ENCODE measurements at places on chromosomes 12 and 14. TPM values are rescaled to one million over a fixed set of nuclear protein-coding genes. Genes with fewer than 3 reads are reported as not detected.

- no peak for DNase-seq
Observed at GRCh38 chr14:35341454-35341750, 49.2 kb downstream of the PSMA6 start.

- no peak for DNase-seq
Observed at GRCh38 chr14:65637780-65638179, 225.2 kb downstream of the FUT8 start.

Gene TSPAN11
- 21.4 TPM for total RNA-seq

- no peak for DNase-seq
Observed at GRCh38 chr14:93804654-93805053, 16.4 kb upstream of the PRIMA1 start.

DNA sequence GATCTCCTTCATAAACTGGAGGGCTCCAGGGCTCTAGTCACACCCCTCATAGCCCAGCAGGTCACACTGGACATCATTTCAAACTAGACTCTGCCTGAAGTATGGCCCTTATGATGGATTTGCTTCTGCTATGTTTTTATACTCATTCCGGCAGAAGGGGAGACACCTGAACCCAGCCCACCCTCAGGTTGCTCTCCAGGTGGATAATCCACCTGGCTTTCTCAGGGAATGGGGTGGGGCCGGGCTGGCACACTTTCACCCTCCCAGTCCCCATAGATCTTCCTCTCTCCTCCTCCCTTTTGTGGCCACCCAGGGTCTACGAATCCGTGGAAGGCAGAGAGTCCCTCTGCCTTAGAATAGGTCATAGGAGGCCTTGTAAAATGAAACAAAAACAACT is 9.8 kb upstream of the KRT73 start:
- no peak for DNase-seq

GRCh38 chr14:74981833-74982232 is 20.9 kb upstream of the EIF2B2 start:
- no peak for DNase-seq

Gene ARMH4
- total RNA-seq: 36.2 TPM

Gene SERPINA6
- total RNA-seq: not detected

Gene KLHDC1
- total RNA-seq: 2.0 TPM

DNA sequence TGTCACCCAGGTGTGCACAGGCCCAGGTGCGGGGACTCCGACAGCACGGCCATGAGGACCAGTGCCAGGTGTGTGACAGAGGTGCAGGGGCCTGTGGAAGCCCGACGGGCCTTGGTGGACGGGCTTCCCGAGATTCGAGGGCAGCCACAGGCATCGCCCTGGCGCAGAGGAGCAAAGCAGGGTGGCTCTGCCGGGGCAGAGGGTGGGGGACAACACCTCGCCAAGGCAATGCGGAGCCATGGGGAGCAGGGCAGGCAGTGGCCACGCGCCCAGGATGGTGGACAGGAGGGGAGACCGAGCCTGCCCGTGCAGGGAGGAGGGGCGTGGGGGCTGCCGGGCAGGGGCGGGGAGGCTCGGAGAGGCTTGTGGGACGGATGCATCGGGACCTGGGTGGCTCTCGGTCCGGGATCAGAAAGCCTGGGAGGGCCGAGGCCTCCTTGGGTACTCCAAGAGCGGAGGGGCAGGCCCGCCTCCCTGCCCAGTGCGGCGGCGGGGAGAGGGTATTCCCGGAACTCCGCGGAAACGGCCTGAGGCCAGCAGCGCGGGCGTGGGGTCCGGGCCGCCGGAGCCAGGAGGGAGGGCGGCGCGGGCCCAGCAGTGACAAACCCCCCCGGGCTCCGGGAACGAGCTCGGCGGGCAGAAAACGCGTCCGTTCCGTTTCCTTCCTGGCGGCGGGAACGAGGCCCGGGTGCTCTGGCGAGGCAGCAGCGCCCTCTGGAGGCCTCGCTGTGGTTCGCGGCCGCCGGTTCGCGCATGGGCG is 1.6 kb downstream of the TMEM121 start:
- peak; percentile 79 for DNase-seq

Gene SERPINA10
- total RNA-seq: not detected

Gene MSI1
- 224 TPM for total RNA-seq

- DNase-seq: no peak
Observed at GRCh38 chr14:90704738-90705392, 111.4 kb downstream of the TTC7B start.

DNA sequence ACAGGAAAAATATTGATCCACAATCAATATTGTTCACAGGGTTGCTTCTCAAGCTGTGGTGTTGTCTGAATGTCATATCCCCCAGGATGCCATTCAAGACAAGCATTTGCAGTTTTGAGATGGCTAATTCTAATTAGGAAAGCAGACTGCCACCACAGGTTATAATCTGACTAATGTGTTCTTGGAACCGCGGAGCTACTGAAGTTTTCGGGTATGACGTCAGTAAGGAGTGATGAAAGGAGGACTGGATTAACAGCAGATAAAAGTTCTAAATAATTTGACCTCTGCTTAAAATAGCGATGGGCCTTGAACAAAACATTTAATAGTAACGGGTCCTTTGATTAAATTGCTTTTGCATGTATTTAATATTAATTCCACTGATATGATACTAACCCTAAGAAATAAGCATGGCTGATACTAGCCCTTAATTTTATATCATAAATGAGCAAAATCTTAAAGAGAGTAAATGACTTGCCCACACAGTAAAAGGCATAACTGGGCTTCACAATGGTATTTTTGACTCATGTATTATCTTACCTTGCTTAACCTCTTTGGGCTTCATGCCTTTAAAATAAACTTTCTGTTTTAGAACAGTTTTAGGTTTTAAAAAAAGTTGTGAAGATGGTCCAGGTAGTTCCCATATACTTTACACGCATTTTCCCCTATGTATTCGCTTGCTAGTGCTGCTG is 50.3 kb downstream of the TSHR start:
- no peak for DNase-seq

- DNase-seq: no peak
Observed at GRCh38 chr14:99325016-99325415, 53.0 kb upstream of the BCL11B start.

- no peak for DNase-seq
Observed at GRCh38 chr14:96016501-96017160, 22.5 kb upstream of the C14orf132 start.

- no peak for DNase-seq
Observed at GRCh38 chr14:64563696-64564095, 13.9 kb downstream of the PPP1R36 start.

- peak; percentile 68 for DNase-seq
Observed at GRCh38 chr12:119902084-119902509, 25.0 kb upstream of the CIT start.

- no peak for DNase-seq
Observed at GRCh38 chr12:125544960-125545359, 479.7 kb downstream of the AACS start.

- no peak for DNase-seq
Observed at GRCh38 chr14:35122696-35123387, 490 bp downstream of the PRORP start.

DNA sequence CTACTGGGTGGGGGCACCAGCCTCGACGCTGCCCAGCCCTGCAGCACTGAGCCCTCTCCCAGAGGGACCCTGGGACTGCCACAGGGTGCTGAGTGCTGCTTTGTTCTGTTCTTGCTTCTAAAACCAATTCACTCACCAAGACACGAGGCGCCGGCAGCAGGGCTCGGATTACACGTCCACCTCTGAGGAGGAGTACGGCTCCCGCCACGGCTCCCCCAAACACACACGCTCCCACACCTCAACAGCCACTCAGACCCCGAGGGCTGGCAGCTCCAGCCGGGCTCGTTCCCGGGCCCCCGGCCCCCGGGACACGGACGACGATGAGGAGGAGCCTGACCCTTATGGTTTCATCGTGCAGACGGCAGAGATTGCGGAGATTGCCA is 24.3 kb downstream of the CEP170B start:
- DNase-seq: no peak

GRCh38 chr12:101698800-101699347 is 1.4 kb downstream of the CHPT1 start:
- no peak for DNase-seq

Measured in neural crest cell (in vitro differentiated cells).